ENCODE measurements at places on chromosomes 4 and X.

DNA sequence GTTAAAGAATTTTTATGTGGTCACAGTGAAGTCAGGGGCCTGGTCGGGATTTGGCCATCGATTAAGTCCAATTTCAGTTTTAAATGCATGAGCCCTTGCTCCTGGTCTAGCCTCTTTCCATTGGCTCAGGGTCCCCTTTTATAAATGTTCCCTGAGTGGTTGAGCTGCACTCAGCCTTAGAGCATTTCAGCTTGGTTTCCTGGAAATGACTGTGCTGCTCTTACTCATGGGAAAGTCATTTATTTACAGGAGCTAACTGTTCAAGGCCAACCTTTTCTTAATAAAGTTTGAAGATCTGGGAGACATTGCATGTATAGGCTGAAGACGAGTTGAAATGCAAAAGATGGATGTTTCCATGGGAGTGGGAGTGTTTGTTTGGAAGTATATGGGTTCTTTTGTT lies 98.8 kb upstream of the CLNK start:
- DNase-seq = no peak

DNA sequence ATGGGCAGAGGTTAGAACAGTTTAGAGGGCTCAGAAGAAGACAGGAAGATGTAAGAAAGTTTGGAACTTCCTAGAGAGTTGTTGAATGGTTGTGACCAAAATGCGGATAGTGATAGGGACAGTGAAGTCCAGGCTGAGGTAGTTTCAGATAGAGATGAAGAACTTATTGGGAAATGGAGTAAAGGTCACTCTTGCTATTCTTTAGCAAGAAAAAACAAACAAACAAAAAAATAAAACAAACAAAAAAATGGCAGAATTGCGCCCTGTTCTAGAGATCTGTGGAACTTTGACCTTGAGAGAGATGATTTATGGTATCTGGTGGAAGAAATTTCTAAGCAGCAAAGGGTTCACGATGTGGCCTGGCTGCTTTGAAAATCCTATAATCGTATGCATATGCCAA lies 185.1 kb upstream of the SFRP2 start:
- no peak for DNase-seq

DNA sequence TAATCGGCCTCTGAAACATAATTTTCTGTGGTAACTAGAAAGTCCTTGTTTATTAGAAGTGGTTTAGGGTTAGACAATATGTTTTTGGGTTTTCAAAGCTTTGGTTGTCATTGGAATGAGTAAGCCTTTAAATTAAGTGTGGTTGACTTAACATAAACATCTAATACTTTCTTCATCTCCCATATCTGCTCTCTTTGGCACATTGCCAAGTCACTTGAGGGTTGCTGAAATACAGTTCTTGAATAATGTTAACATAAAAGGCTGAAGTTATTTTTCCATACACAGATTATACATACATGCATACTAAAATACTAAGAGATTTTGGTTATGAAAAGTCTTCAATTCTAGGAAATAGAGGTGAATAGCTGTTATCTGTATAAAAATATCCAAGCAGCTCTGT lies 241.7 kb upstream of the BMP3 start:
- no peak for DNase-seq

DNA sequence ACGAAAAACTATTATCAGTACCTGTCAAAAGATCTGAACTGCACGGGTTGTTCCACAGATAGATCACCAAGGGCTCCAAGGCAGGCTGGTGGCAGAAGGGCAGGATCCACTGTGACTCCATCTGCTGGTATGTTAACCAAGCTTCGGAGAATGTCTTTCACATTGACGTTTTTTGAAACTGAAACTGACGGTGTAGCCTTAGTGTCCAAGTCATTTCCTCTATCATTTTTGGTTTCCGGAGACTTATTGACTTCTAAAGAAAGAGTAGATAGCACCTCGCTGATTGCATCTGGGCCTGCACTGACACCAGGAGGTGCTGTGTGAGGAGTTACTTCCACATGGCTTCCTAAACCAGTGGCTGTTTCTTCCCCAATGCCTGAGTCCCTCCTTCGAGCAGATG lies 186.9 kb downstream of the LRBA start:
- DNase-seq = no peak

DNA sequence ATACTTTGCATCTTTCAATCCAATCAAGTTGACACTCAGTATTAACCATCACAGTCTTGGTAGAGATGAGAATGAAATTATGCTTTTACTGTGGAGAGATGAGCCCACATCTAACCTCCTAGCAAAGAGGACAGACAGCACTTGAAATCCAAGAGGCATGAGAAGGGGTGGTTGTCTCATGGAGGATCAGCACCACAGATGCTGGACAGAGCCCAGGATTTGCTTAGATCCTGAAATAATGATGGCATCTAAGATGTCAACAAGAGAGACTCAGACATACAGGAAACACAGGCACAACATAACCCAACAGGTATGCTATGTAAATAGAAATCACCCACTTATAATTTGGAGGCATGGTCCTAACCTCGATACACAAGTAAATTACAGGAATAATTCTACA lies 74.3 kb upstream of the VCX2 start:
- DNase-seq = no peak

GRCh38 chr4:48324281-48324680 lies 17.0 kb upstream of the SLAIN2 start:
- DNase-seq = no peak

DNA sequence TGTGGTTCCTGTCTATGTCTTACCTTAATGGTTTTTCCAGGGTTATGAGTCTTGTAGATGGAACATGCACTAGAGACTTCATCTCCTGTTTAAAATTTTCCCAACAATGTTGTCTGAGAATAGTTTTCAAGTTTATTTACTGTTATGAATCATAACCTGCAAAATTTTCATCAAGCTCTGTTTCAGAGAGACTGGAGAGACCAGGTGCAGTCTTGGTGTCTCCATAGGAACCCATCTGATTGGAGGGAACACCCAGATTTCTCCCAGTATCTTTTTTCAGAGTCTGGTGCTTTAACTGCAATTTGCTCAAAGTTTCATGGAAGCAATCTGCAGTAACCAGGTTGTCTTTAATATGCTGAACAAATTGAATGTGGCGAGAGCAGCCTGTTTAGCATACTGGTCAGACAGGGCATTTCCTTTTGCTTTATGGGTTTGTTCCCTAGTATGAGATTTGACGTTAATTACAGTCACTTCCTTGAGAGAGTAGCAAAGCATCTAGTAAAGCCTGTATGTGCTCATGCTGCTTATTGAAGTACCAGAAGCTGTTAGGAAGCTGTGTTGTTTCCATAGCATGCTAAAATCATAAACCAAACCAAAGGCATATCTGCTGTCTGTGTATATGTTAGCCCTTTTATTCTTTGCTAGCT lies 18.8 kb upstream of the VSIG1 start:
- DNase-seq = no peak

- DNase-seq = no peak
Measured at GRCh38 chr4:139619644-139620043, 46.0 kb upstream of the MGST2 start.

GRCh38 chr4:6236816-6237390 lies 32.7 kb upstream of the WFS1 start:
- DNase-seq = no peak

GRCh38 chrX:69305333-69306062 lies 140.2 kb upstream of the PJA1 start:
- no peak for DNase-seq

DNA sequence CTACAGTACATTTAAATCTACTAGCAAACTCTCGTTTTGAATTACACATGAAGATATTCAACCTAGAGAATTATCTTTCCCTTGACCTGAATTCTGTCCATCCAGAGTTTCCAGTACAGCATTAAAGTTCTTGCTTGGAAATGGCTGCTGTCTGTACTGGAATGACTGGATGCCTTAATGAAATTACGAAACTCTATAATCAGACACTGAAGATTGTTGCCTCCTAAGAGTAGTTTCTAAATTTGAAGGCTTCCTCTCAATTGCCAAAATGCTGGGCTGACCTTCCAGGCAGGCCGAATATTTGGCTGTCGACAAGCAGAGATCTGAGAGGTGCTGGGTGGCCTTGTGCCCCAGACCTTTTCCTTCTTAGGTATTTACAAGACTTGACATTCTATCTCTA lies 215.1 kb upstream of the GPC4 start:
- DNase-seq = no peak

Data from midbrain (tissue), 1 donor.